ENCODE measurements at places on chromosomes 7 and 10.

GRCh38 chr10:33676606-33677339, 342.3 kb upstream of the NRP1 start:
- DNase-seq, result no peak

DNA sequence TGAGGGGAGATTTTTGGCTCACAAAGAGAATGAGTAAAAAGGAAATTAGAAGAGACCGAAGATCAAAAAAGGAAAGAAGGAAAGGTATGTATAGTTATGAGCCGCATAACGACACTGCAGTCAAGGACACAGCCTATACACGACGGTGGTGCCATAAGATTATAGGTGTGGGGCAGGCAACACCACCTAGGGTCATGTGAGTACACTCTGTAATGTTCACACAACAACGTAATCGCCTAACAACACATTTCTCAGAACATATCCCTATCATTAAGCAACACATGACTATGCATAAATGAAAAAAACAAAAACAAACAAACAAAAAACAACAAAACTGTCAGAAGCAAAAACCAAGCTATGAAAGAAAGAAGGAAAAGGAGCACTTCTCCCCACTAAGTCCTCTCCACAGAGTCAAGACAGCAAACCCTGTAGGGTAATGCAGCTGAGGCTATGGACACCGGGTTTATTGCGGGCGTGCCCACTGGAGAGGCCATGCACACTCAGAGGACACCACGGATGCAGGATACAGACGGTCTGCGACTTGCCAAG, 45.1 kb downstream of the PIP4K2A start:
- no peak for DNase-seq

DNA sequence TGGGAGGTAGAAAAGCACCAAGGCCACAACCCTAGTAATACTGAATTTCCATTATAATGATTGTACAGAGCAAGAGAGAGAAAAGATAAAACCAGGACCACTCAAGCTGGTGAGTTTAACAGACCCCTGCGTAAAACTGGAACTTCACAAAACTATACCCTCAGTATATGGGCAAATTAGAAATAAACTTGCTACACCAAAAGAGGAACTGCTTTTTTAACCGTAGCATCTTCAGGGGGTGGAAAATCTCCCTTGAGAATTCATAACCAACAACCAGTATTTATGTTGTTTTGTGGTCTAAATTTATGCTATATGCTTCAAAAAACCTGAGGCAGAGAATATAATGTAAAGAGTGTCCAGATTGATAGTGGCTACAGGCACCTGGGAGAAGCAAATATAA, 171.2 kb downstream of the SGMS1 start:
- DNase-seq, result no peak

DNA sequence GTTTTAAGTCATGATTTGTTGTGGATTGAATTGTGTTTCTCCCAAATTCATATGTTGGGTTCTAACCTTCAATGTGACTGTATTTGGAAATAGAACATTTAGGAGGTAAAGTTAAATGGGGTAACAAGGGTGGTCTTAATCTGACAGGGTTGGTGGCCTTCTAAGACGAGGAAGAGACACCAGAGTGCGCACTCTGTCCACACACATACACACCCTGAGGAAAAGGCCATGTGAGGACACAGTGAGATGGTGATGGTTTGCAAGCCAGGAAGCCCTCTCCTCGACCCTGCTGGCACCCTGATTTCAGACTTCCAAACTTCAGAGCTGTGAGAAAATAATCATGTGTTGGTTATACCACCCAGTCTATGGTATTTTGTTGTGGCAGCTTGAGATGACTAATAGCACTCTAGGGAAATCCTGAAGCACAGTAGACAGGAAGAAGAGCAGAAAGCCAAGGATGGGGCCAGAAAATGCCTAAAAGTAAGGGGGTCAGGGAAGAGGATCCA, 28.0 kb upstream of the SEM1 start:
- DNase-seq, result no peak

- no peak for DNase-seq
Observed at GRCh38 chr7:47627580-47628283, 45.8 kb upstream of the TNS3 start.

GRCh38 chr10:1316121-1316808, 260.1 kb downstream of the WDR37 start:
- no peak for DNase-seq

DNA sequence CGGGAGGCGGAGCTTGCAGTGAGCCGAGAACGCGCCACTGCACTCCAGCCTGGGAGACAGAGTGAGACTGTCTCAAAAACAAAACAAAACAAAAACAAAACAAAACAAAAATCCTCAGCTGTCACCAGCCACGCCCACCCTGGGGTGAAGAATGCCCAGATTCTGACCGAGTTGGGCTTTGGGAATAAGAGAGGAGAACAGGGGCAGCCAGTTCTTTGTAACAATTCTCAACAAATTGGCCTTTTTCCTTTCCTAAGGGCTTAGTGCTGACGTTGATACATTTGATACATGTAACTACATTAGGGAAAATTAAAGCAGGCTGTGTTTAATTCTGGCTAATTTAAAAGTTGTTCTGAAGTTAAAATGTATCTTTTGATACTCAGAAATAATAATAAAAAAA, 121.0 kb downstream of the EPC1 start:
- no peak for DNase-seq

GRCh38 chr10:107477266-107477665, 312.8 kb upstream of the SORCS1 start:
- DNase-seq, result no peak

- no peak for DNase-seq
Observed at GRCh38 chr7:55569269-55569663, 3.0 kb downstream of the VOPP1 start.

DNA sequence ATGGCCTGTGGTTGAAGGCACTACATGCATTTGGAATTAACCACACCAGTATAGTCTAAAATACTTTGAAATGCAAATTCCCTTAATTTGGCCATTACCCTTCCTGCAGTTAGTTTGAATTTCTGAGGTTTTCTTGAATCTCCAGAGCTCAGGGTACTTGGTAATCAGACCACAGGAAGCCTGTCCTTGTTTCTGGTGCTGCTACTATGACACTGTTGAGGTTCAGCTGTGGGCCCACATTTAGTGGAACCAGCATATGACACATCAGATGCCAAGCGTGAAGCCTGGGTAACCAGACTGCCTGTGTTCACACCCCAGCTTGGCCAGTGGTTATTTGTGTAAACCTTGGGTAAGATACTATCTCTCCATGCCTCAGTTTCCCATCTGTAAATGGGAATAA, 124.3 kb downstream of the SNX10 start:
- no peak for DNase-seq

- no peak for DNase-seq
Observed at GRCh38 chr10:8502573-8502972, 448.1 kb downstream of the GATA3 start.

DNA sequence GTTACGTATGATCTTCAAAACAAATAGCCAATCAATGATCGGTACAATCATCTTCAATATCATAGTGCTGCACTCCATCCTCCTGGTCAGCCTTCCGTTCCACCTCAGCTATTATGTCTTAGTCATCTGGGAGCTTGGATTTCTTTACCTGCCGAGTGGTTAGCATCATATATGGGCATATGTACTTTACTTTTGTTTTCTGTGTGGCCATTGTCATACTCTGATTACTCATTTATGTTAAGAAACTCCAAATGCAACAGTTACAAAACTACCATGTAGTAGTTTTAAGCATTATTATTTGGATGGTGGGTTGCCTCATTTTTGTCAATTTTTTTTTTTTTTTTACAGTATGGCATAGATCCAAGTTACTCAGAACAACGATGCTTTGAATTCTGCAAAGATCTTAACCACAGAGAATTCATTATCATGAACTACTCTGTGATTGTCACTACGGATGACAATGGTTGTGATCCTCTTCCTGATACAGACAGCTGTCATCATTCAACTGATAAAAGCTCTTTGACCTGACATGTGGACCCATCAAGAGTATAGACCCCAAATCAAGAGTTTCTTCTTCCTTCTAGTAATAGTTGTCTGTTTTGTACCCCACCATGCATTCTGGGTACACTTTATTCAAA, 52.1 kb upstream of the NME8 start:
- DNase-seq, result no peak

GRCh38 chr10:87544721-87545120, 40.0 kb downstream of the MINPP1 start:
- peak; percentile 32 for DNase-seq

GRCh38 chr10:178723-179122, 43.5 kb downstream of the ZMYND11 start:
- no peak for DNase-seq

DNA sequence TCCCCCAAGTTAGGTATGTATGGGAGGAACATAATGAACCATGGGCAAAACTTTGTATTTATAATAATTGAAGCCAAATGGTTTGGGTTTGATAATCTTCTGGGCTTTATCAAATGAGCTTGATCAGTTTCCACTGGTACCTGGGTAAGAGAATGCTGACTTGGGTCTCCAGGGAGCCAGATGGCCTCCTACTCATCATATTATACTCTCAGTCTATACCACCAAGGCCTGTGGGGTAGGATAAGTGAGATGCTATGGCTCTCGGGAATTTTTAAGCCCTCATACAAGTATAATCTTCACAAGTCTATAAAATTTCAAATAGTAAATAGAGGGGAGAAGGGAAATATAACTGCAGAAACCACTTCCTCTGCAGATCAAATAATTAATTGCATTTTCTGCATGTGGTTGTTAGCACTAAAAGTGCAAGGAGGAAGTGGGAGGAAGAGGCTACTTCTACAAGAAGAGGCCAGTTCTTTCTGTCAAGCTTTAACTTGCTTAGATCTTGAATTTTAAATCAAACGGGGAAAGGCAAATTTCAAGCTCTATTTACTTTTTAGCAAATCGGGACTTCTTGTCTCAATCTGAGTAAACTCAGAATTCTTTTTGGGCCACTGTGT, 349.0 kb downstream of the SORCS1 start:
- no peak for DNase-seq

DNA sequence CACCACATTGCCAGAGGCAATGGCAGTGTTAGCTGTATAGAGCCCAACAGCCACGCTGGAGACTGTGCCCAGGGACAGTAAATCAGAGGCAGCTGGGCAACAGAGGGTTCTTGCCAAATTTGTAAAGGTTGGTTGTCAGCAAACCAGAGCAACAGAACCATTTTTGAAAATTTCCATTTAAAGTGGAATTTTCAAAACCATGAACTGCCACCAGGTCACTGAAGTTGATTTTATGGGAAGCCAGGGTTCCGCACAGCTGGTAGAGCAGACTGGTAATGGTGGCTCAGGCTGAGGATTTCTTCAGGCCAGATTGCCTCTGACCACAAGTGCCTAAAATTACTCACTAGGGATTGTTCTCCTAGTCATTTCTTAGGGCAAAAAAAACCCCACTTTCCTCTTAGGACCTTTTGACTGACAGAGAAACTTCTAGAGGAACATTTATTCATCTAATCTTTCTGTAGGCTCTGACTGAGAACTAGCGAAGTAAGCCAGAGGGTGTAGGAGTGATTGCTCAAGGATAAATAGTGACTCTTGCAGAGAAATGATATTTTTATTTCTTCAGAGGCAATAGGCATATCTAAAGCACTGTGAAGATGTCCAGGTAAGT, 342.4 kb downstream of the BBS9 start:
- DNase-seq, result no peak

- DNase-seq, result peak; percentile 32
Observed at GRCh38 chr7:2233926-2234325, 1.2 kb upstream of the MAD1L1 start.

DNA sequence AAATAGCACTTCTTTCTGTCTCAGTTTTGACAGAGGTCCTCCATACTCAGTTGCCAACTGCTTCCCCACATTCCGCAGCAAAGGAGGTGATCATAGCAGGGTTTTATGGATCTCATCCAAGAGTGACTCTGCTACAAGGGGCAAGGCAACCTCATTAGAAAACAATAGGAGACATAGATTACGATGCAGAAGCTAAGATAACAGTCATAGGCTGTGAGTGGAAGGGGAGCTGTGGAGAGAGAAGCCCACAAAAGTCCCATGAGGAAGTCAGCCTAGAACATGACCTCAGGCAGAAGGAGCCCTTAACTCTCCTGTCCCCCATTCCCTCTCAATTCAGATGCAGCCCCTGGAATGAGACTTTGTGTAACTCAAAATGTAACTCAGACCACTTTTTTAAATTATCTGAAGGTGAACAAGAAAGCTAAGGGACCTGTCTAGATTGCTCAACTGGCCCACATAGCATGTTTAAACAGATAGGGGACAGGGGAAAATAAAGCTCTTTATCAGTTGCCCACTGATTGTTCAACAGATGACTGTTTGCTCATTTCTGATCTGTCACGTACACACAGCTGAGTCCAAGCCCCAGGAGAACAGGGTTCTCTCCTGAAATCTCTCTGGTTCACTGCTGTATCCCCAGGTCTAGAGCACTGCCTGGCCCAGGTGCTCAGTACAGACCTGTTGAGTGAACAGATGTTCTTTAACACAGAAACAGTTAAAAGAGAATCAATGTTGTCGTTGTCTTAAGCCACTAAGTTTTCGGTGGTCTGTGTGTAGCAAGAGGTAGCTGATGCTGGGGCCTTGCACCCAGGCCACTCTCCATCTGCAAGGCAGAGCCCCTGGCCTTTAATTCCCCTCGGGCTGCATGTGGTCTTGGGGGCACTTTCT, 1.5 kb upstream of the NCOA4 start:
- DNase-seq, result no peak

DNA sequence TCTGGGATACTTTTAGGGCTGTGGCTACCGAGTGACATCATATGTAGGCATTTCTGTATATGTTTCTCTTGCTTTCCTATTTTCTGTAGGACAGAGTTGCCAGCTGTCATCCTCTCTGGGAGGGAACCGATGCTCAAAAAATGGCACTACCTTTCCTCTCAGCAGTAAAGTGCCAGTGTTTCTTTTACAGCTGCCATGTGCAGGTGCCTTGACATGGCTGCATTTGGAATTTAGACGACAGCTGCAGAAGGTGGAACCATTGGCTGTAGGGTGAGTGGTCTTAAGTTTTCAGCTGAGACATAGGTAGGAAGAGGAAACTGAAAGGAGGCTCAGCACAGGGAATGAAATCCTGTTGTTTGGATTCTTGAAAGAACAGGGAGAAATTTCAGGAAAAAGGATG, 20.2 kb upstream of the RPA3 start:
- no peak for DNase-seq

GRCh38 chr10:9743639-9744038, 1274.0 kb upstream of the CELF2 start:
- DNase-seq, result no peak

GRCh38 chr10:35462491-35462934, 126.2 kb downstream of the CCNY start:
- no peak for DNase-seq

- DNase-seq, result no peak
Observed at GRCh38 chr7:12761691-12762090, 74.3 kb downstream of the ARL4A start.
